Stimulated activated CD8-positive, alpha-beta memory T cell treated with anti-CD3 and anti-CD28 coated beads, Interleukin-4, amount 100 ng/mL, for 1 hour (primary cell): ENCODE measurements at places on chromosomes 6 and 20.

DNA sequence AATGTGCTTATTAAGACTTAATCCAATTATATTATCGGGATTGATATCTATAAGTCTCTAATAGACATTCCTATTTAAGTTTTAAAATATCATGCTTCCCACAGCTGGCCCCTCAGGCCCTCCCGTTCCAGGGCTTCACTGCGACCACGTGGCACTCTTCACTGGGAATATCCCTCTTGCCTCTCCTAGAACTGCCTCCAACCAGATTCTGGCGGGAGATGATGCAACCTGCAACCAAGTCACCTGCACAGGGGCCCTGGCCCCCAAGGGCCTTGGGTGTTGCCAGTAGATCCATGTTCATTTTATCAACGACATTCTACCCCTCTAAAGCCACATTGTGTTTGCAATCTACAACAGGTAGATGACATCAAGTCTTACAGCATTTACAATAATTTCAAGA, 18.4 kb upstream of the RAMACL start:
- no peak for DNase-seq

- no peak for DNase-seq
Observed at GRCh38 chr20:49286689-49287551, 9.1 kb upstream of the ZNFX1 start.

- DNase-seq: no peak
Observed at GRCh38 chr20:48066246-48066645, 281.0 kb upstream of the SULF2 start.

- no peak for DNase-seq
Observed at GRCh38 chr6:6793388-6794250, 205.1 kb downstream of the LY86 start.

- DNase-seq: no peak
Observed at GRCh38 chr6:96649926-96650325, 87.0 kb downstream of the FHL5 start.

GRCh38 chr6:159540152-159540551, 152.9 kb downstream of the SOD2 start:
- no peak for DNase-seq

DNA sequence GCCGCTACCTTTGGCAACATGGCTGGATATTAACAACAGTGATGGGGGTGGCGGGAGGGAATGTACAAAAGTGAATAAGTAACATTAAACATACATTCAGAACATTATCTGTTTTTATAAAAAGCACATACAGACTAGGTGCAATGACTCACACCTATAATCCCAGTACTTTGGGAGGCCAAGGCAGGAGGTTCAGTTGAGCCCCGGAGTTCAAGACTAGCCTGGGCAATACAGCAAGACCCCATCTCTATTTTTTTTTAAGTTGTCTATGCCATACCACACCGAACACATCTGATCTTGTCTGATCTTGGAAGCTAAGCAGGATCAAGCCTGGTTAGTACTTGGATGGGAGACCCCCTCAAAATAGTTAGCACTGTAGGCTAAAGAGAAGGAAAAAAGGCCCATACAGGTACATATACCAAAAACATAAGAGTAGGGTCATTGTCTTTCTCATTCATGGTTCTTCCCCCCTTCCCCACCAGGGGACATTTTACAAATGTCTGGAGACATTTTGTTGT, 1.7 kb upstream of the HCK start:
- DNase-seq: no peak
